ENCODE measurements at places on chromosomes 1 and 21. TPM values are rescaled to one million over a fixed set of nuclear protein-coding genes. Genes with fewer than 3 reads are reported as not detected.

EIF3I gene
- 292 TPM for total RNA-seq

LAMB3 gene
- total RNA-seq: 20.2 TPM

XCL2 gene
- not detected for total RNA-seq

MORN1 gene
- total RNA-seq: 5.6 TPM

FAM177B gene
- not detected for total RNA-seq

Measured in A549 treated with CpdA at 1 μM for 4 hours (cell line).